PC-3 (cell line): ENCODE measurements at places on chromosomes 7 and 10.

DNA sequence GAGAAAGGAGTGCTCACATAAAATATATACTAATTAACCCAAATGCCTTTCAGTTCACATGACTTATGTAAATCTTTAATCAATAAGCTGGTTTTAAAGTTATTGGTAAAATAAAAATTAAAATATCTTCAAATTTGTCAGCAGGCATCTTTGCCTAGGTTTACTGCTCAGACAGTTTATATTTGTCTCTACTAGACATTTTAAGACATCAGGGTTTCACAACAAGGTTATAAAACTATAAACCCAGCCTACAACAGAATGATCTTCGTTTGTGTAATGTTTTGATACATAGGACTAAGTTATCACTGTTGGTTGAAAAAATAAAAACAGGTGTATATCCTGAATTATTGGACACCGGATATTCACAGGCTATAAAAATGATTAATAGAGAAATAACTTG is 67.4 kb downstream of the TYW1B start:
- DNase-seq = no peak

DNA sequence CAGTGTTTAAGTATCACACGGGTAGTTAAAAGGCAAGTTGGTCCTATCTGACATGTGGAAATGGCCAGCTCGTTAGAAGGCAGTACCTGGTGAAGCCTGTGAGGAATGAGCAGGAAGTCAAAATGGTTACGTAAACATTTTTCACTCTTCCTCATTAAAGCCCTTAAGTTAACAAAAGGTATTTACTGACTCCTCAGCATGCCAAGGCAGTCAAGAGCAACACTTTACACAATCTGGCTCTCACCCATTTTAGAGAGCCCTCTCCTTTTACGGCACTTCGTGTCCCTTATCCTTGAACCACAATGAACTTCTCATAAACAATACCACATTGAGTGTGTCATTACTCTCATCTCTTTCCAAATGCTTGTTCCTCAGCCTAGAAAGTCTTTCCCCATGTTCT is 11.0 kb upstream of the RSBN1L start:
- peak; percentile 67 for DNase-seq

- no peak for DNase-seq
These were observed 30.4 kb downstream of the AMZ1 start for GRCh38 chr7:2718296-2718965.

- no peak for DNase-seq
These were observed 12.2 kb downstream of the UNCX start for GRCh38 chr7:1244700-1245523.

- no peak for DNase-seq
These were observed 18.4 kb downstream of the HPS6 start for GRCh38 chr10:102083541-102083940.

GRCh38 chr10:3887885-3888476 is 103.0 kb upstream of the KLF6 start:
- DNase-seq = peak; percentile 64

DNA sequence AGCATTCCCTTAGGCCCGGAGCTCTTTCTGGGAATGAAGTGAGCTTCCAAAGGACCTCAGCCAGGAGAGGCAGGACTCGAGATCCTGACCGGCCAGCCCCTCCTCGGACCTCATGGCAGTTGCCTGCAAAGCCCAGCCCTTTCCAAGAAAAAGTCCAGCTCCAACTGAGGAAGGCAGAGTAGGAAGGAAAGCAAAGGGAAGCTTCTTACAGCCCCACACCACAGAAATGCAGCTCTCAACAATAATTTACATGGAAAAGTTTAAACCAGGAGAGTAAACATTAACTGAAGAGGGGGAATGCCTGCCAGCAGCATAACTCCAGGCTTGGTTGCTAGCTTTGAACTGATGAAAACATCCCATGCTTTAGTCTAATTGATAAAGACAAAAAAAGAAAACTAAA is 153.9 kb upstream of the PFKP start:
- no peak for DNase-seq

GRCh38 chr7:33739286-33739685 is 166.1 kb upstream of the BMPER start:
- DNase-seq = no peak

DNA sequence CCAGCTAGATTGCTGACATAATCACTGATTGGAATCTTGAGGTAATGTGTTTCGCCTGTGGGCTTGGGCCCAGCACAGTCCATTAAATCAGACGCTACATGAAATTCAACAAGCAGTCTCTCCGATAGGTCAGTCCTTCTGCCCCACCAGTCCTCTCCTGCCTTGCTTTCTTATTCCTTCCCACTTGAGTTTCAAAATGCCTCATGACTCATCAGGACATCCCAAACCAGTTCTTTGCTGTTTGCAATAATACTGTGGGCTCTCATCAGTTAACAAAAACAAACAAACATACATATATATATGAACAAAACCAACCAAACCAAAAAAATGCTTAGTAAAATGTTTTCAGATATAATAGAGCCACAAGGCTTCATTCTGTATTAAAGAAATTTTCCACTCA is 599.0 kb downstream of the SORCS1 start:
- peak; percentile 78 for DNase-seq

- DNase-seq = no peak
These were observed 20.6 kb upstream of the CCNJ start for GRCh38 chr10:96022739-96023138.

GRCh38 chr7:108002726-108003598 is at the start of gene LAMB1:
Gene LAMB1 (minus strand): TSS chr7:108003161. CDS start chr7:108002885, 276 bp downstream.
- peak; percentile 69 for DNase-seq

- no peak for DNase-seq
These were observed 33.2 kb downstream of the CDH23 start for GRCh38 chr10:71429929-71430328.

GRCh38 chr10:120424198-120424464 is 32.9 kb upstream of the PLPP4 start:
- no peak for DNase-seq
